Activated naive CD8-positive, alpha-beta T cell treated with anti-CD3 and anti-CD28 coated beads for 36 hours (primary cell): ENCODE measurements at places on chromosomes 2 and 18. TPM values are rescaled to one million over a fixed set of nuclear protein-coding genes. Genes with fewer than 3 reads are reported as not detected.

The LBX2 gene
- 0.18 TPM for total RNA-seq

The CFC1 gene
- not detected for total RNA-seq

The TBC1D8 gene
- total RNA-seq, result 2.0 TPM

DNA sequence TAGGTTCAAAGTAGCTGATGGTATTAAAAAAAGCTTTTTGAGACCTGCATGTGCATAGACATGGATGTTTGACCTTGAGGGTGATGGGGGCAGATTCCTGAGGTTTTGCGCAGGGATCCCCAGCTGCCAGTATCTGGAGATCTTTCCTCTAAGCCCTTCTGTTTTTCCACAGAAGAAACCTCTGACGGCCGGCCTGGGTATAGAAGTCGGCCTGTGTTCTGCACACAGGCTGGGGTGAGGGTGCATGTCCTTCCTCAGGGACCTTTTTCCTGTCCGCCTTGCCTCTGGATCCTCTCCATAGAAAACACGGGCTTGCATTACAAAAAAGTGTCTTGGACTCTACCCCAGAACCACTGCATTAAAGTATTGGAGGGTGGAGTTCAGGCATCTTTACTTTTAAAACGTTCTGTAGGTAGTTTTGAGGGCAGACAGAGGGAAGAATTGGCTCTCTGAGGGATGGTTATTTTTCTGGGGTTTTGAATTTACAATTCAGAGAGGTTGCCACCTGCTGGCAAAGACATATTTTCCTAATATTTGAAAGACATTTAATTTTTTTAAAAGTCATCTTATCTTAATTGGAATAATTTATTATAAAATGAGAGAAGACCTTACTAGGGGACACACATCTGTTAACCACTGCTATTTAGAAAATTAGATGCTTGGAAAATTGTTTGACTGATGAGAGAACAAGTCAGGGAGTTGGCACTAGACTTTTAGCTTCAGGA lies 350.6 kb downstream of the DCDC2C start:
- no peaks in the 10 kb centered on the region for H3K27me3 ChIP-seq
- H3K4me3 ChIP-seq, result no peak overlapping the region
- no peaks in the 10 kb centered on the region for H3K4me1 ChIP-seq
- H3K36me3 ChIP-seq, result no peaks in the 10 kb centered on the region

DNA sequence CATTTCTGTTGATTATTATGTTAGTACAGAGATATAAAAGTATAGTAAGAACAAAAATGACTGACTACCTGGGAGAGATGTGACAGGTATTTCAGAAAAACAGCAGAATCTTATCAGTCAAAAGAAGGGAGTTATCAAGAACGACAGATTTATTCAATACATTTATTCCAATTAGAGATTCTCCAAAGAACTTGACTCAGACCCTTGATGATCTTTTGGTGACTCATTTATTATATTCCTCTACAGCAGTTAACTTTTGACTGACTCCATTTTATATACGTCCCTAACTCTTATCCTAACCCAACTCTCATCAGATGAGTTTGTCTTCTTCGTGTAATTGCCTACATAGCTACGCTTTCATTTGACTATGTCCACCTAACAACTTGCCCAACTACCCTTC lies 91.1 kb downstream of the C2orf74 start:
- H3K4me1 ChIP-seq, result peaks cover 7% of the 10 kb centered on the region
- DNase-seq, result no peak
- H3K4me3 ChIP-seq, result no peak overlapping the region
- H3K36me3 ChIP-seq, result peaks cover 12% of the 10 kb centered on the region
- no peak overlapping the region for H3K27ac ChIP-seq

GRCh38 chr18:6646801-6647200 lies 82.7 kb upstream of the ARHGAP28 start:
- no peaks in the 10 kb centered on the region for H3K4me1 ChIP-seq
- no peaks in the 10 kb centered on the region for H3K36me3 ChIP-seq
- H3K4me3 ChIP-seq, result no peak overlapping the region
- no peak for DNase-seq

GRCh38 chr18:22563164-22563583 lies 145.5 kb upstream of the CTAGE1 start:
- no peak overlapping the region for H3K4me3 ChIP-seq
- DNase-seq, result no peak
- peaks cover 49% of the 10 kb centered on the region for H3K27me3 ChIP-seq
- no peak overlapping the region for H3K27ac ChIP-seq
- H3K4me1 ChIP-seq, result peaks cover 10% of the 10 kb centered on the region
- no peaks in the 10 kb centered on the region for H3K36me3 ChIP-seq

DNA sequence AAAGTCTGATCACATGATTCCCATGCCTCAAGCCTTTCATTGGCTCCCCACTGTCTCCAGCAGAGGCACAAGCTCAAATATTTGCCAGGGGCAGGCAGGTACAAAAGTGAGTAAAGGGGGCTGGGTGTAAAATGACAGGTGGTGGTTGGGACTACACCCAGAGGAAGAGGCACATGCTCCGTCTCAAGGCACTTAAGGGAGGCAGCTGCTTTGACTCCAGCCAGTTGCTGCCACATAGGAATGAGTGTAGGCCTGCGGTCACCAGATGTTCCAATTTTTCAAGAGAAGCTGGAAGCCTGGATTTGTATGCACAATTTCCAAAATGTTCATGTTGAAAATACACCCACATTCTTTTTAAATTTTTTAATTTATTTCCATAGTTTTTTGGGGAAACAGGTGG lies 164.4 kb downstream of the UPP2 start:
- H3K4me1 ChIP-seq, result no peaks in the 10 kb centered on the region
- no peak for DNase-seq
- H3K36me3 ChIP-seq, result no peaks in the 10 kb centered on the region
- peaks cover 4% of the 10 kb centered on the region for H3K27me3 ChIP-seq

DNA sequence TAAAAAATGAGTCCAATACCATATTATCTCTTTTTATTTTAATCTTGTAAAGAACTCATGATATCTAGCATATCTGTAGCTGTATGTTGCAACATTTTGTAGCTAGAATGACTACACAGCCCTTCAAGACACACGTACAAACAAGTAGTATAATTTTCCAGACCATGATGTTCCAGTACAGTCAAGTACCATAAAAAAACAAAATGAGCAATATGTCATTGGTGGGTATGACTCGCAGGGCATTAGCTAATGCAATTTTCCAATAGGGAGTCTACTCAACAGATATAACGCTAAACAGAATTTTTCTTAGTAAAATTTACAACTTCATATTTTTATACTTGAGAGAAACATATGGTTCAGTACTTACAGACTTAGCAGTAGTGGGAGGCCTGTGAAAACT lies 53.6 kb upstream of the UGP2 start:
- H3K4me3 ChIP-seq, result no peak overlapping the region
- no peak for DNase-seq
- H3K27me3 ChIP-seq, result no peaks in the 10 kb centered on the region
- H3K4me1 ChIP-seq, result peaks cover 15% of the 10 kb centered on the region

GRCh38 chr2:185984670-185985069 lies 246.1 kb downstream of the FSIP2 start:
- peaks cover 6% of the 10 kb centered on the region for H3K36me3 ChIP-seq
- no peaks in the 10 kb centered on the region for H3K27me3 ChIP-seq
- no peaks in the 10 kb centered on the region for H3K4me1 ChIP-seq
- H3K4me3 ChIP-seq, result no peak overlapping the region
- H3K27ac ChIP-seq, result no peak overlapping the region

- no peak overlapping the region for H3K27ac ChIP-seq
- DNase-seq, result no peak
- peaks cover 28% of the 10 kb centered on the region for H3K36me3 ChIP-seq
- H3K4me3 ChIP-seq, result no peak overlapping the region
Observed at GRCh38 chr2:27956888-27957287, 66.4 kb downstream of the BABAM2 start.

DNA sequence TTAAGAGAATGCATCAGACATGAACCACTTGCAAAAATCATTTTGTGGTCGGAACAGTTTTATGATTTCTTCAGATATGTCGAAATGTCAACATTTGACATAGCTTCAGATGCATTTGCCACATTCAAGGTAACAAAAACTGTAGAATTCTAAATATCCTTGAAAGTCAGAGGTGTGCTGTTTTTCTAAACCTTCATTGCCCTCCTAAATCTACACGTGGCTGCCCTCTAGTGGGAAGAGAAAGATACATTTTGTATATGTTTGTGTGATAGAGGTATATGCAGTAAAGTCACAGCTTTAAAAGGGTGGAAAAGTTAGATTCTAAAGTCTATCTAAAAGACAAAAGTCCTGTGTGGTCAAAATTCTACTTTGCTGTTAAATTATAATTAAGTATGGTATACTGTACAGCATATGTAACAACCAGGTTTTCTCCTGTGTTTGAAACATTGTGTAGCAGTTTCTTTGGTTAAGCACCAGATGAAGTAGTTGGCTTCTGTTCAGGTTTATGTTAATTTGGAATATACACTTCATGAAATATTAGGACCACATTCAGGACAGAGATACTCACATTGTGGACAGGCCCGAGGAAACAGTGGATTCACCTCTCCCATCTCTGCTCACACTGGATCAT lies 65.9 kb upstream of the ITM2C start:
- peak; percentile 18 for DNase-seq
- H3K4me3 ChIP-seq, result no peak overlapping the region
- no peaks in the 10 kb centered on the region for H3K27me3 ChIP-seq
- H3K36me3 ChIP-seq, result peaks cover 52% of the 10 kb centered on the region
- H3K4me1 ChIP-seq, result peaks cover 19% of the 10 kb centered on the region
